ENCODE measurements at places on chromosomes 6 and 20. TPM values are rescaled to one million over a fixed set of nuclear protein-coding genes. Genes with fewer than 3 reads are reported as not detected.
A peak's percentile ranks its signal among the peaks of the same experiment; 100 is the strongest.

Gene SNAP25
- not detected for total RNA-seq

- H3K4me3 ChIP-seq: no peak overlapping the region
- DNase-seq: no peak
- H3K36me3 ChIP-seq: no peaks in the 10 kb centered on the region
- H3K4me1 ChIP-seq: peaks cover 4% of the 10 kb centered on the region
Measured at GRCh38 chr6:138426500-138427123, 22.6 kb downstream of the HEBP2 start.

- no peak overlapping the region for H3K4me3 ChIP-seq
- no peaks in the 10 kb centered on the region for H3K36me3 ChIP-seq
- no peaks in the 10 kb centered on the region for H3K4me1 ChIP-seq
- H3K27me3 ChIP-seq: no peaks in the 10 kb centered on the region
Measured at GRCh38 chr20:10868299-10868698, 194.5 kb upstream of the JAG1 start.

GRCh38 chr6:70140496-70140895 lies 162.4 kb downstream of the COL9A1 start:
- H3K36me3 ChIP-seq: no peaks in the 10 kb centered on the region
- no peaks in the 10 kb centered on the region for H3K4me1 ChIP-seq
- no peak overlapping the region for H3K4me3 ChIP-seq
- DNase-seq: no peak
- H3K27ac ChIP-seq: no peak overlapping the region

GRCh38 chr20:59825944-59826759 lies 107.3 kb downstream of the SYCP2 start:
- DNase-seq: no peak
- H3K4me1 ChIP-seq: no peaks in the 10 kb centered on the region
- H3K27me3 ChIP-seq: peaks cover 4% of the 10 kb centered on the region

DNA sequence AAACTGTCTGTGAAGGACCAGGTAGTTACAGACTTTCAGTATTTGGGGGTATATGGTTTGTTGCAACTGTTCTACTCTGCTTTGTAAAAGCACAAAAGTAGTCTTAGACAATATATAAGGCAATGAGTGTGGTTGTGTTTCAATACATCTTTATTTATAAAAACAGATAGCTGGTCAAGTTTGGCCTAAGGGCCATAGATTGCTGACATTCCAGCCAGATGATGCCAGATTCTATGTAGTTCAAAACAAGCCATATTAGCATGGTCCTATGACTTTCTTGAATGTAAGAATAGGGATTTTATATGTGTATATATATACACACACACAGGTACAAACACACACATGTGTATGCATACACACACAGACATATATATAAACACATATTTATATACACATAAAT lies 201.8 kb downstream of the GRIK2 start:
- no peak for DNase-seq
- no peaks in the 10 kb centered on the region for H3K4me1 ChIP-seq
- H3K27ac ChIP-seq: no peak overlapping the region
- no peak overlapping the region for H3K4me3 ChIP-seq
- no peaks in the 10 kb centered on the region for H3K27me3 ChIP-seq
- H3K36me3 ChIP-seq: no peaks in the 10 kb centered on the region

- peak; percentile 46 for DNase-seq
- no peak overlapping the region for H3K27ac ChIP-seq
- H3K4me1 ChIP-seq: peaks cover 14% of the 10 kb centered on the region
- no peaks in the 10 kb centered on the region for H3K36me3 ChIP-seq
- H3K4me3 ChIP-seq: no peak overlapping the region
Measured at GRCh38 chr20:41279546-41280225, 37.8 kb downstream of the ZHX3 start.

GRCh38 chr20:8756410-8756809 lies 312.5 kb upstream of the PLCB4 start:
- DNase-seq: no peak
- H3K4me1 ChIP-seq: peaks cover 3% of the 10 kb centered on the region
- H3K27ac ChIP-seq: no peak overlapping the region
- H3K4me3 ChIP-seq: no peak overlapping the region

Gene BIRC7
- total RNA-seq: 5.3 TPM

Gene DSN1
- total RNA-seq: 21.6 TPM

Gene GNMT
- total RNA-seq: 0.25 TPM

DNA sequence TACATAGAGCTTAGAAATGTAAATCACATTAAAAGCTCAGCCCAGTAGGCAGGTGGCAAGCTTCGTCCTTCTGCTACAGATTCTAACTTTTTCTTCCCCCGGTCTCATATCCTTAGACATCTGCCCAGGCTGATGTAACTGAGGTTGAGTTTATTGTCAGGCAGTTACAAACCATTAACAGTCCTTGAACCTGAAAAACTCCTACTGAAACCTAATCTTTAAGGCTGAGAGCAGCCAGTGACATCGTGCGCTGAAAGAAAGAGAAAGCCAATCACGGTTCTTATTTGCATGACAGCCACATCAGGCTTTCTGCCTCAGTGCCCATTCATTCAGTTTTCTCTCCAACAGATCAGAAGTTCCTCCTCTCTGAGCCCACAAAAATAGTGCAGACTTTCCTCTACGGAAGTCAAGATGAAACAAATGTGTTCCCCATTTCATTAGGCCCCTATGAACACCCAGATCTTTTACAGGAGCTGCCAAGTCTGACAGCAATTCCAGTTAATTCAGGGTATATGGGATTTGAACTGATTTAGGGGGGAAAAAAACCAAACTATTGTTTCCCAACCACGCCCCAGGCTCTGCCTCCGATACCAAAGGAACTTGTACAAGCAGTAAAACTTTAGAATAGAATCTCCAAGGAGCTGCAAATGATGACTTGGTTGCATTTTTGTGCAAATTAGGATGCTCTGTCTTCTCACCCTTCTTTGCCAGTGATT lies at the start of gene NHSL1:
TSS of gene NHSL1 (minus strand) at position 192 of the 716 bp plus-strand sequence. CDS start 204 bp downstream, outside the sequence.
- no peak within 1 kb of the TSS for H3K4me3 ChIP-seq
- DNase-seq: no peak
- H3K4me1 ChIP-seq: peaks cover 4% of the 10 kb centered on the region
- no peaks in the 10 kb centered on the region for H3K36me3 ChIP-seq
- peaks cover 7% of the 10 kb centered on the region for H3K27me3 ChIP-seq

GRCh38 chr6:40706178-40706577 lies 119.0 kb upstream of the LRFN2 start:
- no peak overlapping the region for H3K27ac ChIP-seq
- peaks cover 3% of the 10 kb centered on the region for H3K27me3 ChIP-seq
- H3K4me1 ChIP-seq: no peaks in the 10 kb centered on the region
- H3K36me3 ChIP-seq: no peaks in the 10 kb centered on the region
- no peak overlapping the region for H3K4me3 ChIP-seq

Gene BLOC1S5
- total RNA-seq: 26.2 TPM

- no peaks in the 10 kb centered on the region for H3K36me3 ChIP-seq
- peaks cover 33% of the 10 kb centered on the region for H3K27me3 ChIP-seq
- no peak overlapping the region for H3K4me3 ChIP-seq
- peaks cover 19% of the 10 kb centered on the region for H3K4me1 ChIP-seq
Measured at GRCh38 chr6:43706788-43707187, 19.2 kb upstream of the MRPS18A start.

DNA sequence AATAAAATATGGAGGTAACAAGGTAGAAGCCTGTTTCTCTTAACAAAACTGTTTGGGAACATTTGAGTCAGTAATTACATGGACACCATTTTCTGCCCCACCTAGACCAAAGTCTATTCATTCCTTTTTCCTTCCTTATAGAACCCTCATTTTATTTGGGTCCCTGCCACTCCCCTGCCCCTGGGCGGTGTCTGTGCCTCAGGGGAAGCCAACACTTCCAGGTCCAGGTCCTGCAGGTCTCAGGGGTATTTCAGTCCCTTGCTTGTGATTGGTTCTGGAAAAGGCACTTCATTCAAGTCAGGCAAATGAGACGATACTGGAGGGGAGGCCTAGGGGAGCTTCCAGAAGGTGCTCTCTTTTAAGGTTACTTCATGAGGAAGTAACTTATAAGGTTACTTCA lies 42.3 kb downstream of the SLC35D3 start:
- no peak overlapping the region for H3K4me3 ChIP-seq
- H3K27me3 ChIP-seq: peaks cover 19% of the 10 kb centered on the region
- DNase-seq: no peak
- H3K27ac ChIP-seq: no peak overlapping the region
- peaks cover 3% of the 10 kb centered on the region for H3K4me1 ChIP-seq
- no peaks in the 10 kb centered on the region for H3K36me3 ChIP-seq

Gene HLA-DQA1
- 3.4 TPM for total RNA-seq

DNA sequence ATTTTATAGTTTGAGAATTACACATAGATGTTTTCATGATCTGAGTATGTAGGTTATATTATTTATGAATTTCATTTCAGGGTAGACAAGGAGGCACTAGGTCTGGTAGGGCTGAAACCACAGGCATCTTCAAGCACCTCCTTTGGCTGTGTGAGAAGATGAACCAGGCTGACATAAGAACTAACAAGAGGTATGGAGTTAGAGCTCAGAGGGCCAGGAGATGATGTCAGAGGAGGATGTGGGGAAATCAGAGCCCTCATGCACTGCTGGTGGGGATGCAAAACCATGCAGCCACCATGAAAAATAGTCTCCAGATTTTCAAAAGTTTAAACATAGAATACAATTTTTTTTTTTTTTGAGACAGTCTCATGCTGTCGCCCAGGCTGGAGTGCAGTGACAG lies 13.6 kb upstream of the RIPOR3 start:
- no peak overlapping the region for H3K27ac ChIP-seq
- peaks cover 4% of the 10 kb centered on the region for H3K27me3 ChIP-seq
- no peaks in the 10 kb centered on the region for H3K4me1 ChIP-seq

Gene KIF25
- total RNA-seq: not detected

GRCh38 chr6:17268114-17268513 lies 13.0 kb upstream of the RBM24 start:
- peaks cover 5% of the 10 kb centered on the region for H3K27me3 ChIP-seq
- H3K27ac ChIP-seq: no peak overlapping the region
- DNase-seq: no peak
- H3K4me1 ChIP-seq: no peaks in the 10 kb centered on the region

GRCh38 chr6:131510094-131510493 lies 62.9 kb upstream of the ARG1 start:
- H3K4me1 ChIP-seq: no peaks in the 10 kb centered on the region
- H3K4me3 ChIP-seq: no peak overlapping the region
- no peak for DNase-seq
- H3K36me3 ChIP-seq: no peaks in the 10 kb centered on the region
- no peak overlapping the region for H3K27ac ChIP-seq
- no peaks in the 10 kb centered on the region for H3K27me3 ChIP-seq

All from activated CD8-positive, alpha-beta T cell treated with anti-CD3 and anti-CD28 coated beads for 36 hours (primary cell).